ENCODE measurements at places on chromosomes 4 and X.

DNA sequence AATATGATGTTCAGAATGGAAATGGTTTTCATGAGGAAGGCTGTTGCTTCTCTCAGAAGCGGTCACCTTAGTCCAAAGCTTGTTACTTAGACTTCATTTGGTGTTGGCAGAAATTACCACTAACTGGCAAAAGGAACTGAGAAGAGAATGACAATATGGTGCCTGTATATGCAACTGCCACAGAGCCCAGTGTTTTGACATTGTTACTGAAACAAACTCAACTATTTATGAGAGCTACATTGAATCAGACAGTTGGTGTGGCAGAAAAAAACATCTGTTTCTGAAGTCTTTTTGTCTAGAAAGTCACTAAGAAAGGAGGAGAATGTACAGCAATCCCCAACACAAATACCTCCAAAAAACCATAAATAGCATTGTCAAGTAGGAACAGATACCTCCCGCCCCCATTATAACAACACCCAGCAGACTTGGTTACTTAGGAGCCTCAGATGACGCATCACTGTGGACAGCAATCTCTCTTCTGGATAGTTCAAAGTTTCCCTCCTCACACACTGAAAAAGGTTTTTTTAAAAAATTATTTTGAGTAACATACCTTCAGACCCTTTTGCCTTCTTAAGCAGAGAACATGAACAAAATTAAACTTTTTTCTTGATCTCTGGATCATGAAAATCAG, 92.2 kb downstream of the MAML3 start:
- no peak for DNase-seq

DNA sequence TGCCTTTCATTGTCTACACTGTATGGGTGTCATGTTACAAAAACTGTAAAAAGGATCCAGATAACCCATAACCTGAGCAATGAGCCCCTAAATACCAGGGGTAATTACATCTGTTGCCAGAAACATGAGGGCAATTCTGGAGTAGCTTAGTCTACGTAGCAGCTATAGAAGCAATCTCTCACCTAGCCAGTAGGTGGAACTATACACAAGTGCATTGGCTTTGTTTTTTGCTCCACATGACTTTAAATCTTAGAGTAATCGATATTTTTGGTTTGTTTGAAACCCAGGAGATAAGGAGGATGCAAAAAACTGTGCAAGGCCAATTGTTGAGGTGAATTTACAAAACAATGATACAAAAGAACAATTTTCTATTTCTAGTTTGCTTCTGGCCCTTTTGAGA, 57.5 kb downstream of the GPR82 start:
- peak; percentile 50 for DNase-seq

DNA sequence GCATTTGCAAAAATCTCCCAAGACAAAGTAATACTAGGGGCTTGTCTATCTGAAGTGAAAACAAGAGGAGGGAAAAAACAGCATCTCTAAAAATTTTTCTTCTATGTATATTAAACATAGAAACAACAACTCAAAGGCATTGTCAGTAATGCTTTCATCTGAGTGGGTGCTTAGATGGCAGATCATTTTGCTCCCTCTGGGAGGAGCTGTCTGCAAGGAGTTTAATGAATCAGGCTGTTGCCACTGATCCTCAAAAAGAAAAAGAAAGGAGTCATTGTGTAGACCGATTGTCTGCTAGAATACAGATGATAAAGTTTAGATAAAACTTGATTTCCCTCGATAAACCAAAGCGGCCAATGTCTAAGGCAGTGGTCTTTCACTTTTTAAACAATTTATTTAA, 49.7 kb upstream of the KLHL8 start:
- DNase-seq = peak; percentile 9

GRCh38 chr4:151415978-151416377, 7.0 kb downstream of the FHIP1A start:
- no peak for DNase-seq

GRCh38 chr4:103075894-103076746, 441 bp downstream of the SLC9B2 start:
- DNase-seq = peak; percentile 71

- peak; percentile 68 for DNase-seq
Measured at GRCh38 chrX:68710870-68711576, 63.6 kb downstream of the STARD8 start.

DNA sequence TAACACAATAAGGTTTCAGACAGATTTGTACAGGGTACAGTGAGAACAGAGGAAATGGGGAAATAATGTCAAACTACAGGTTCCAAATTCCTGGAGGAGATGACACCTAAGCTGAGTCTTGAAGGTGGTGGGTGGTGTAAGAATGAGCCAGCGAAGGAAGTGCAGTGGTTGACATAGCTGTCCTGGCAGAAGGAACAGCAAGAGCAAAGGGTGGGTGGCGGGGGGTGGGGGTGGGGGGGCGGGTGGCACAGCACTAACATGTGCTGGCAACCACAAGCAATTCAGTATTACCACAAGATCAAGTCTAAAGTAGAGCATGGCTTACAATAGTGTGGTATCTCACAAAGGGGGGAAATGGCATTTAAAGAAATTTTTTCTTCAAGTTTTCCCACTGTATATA, 13.1 kb upstream of the G3BP2 start:
- DNase-seq = no peak

DNA sequence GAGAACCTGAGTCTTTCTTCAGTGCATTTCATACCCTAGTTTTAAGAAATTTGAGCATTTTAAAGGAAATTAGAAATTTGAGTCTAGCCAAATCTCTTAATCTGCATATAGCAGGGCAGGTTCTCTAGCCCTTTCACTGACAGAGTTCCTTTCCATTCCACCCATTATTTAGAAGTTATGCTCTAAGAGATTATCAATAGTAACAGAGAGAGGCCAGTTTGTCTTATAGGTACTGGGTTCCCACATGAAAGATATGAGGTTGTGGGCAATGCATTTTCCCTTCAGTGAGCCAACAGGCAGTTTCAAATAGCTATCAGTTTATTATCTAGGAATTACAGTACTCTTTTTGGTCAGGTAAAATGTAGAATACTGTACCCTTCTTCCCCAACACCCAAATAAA, 7.3 kb upstream of the GALNT7 start:
- no peak for DNase-seq

GRCh38 chrX:25166145-25166544, 150.4 kb upstream of the ARX start:
- DNase-seq = no peak

DNA sequence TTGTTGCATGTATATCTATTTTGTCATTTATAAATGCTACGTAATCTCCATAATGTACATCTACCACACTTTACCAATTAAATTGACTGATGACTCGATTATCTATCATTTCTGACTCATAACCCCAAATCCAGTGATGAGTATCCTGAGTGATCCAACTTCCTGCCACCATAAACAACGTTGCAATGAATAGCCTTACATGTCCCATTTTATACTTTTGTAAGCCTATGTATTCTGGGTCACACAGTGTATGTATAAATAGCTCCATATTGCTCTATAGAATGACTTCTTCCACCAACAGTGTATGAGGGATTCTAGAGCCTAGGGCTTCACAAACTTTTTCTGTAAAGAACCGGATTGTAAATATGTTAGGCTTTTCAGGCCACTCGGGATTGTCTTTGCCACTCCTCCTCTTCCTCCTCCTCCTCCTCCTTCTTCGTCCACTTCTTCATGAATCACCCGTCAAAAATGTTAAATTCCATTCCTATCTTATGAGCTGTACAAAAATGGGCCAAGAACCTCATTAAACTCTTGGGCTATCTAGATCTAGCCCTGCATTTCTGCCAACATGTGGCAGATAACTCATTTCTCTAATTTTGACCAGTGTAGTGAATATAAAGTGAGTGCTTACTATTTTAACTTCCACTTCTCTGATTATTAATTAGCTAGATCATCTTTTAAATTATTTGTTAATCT, 672.2 kb upstream of the AMOT start:
- no peak for DNase-seq
